ENCODE measurements at places on chromosomes 12 and 14. TPM values are rescaled to one million over a fixed set of nuclear protein-coding genes. Genes with fewer than 3 reads are reported as not detected.

DNA sequence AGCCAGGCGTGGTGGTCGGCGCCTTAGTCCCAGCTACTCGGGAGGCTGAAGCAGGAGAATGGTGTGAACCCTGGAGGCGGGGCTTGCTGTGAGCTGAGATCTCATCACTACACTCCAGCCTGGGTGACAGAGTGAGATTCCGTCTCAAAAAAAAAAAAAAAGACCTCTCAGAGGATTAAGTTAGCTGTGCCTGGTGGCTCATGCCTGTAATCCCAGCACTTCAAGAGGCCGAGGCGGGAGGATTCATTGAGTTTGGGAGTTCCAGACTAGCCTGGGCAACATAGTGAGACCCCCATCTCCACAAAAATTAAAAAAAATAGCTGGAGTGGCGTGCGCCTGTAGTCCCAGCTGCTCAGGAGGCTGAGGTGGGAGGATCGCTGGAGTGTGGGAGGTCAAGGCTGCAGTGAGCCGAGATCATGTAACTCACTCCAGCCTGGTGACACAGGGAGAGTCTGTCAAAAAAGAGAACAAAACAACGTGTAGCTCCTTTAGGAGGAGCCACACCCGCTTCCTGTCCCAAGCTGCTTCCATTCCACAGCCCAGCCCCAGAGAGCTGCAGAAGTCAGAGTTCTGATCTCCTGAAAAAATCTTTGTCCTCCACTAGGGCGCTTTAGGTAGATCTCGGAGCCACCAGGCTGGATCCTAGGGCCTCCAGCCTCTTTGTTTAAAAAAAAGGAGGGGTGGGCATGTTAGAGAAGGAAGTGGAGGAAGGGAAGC is 11.5 kb upstream of the ULK1 start:
- DNase-seq: peak; percentile 63
- no peaks in the 10 kb centered on the region for H3K4me1 ChIP-seq
- H3K4me3 ChIP-seq: no peak overlapping the region
- H3K27me3 ChIP-seq: no peaks in the 10 kb centered on the region

Gene SLC39A2
- not detected for total RNA-seq

GRCh38 chr14:89549381-89550125 is 132.5 kb upstream of the FOXN3 start:
- peaks cover 11% of the 10 kb centered on the region for H3K4me1 ChIP-seq
- no peak overlapping the region for H3K4me3 ChIP-seq
- no peaks in the 10 kb centered on the region for H3K27me3 ChIP-seq
- no peak for DNase-seq

DNA sequence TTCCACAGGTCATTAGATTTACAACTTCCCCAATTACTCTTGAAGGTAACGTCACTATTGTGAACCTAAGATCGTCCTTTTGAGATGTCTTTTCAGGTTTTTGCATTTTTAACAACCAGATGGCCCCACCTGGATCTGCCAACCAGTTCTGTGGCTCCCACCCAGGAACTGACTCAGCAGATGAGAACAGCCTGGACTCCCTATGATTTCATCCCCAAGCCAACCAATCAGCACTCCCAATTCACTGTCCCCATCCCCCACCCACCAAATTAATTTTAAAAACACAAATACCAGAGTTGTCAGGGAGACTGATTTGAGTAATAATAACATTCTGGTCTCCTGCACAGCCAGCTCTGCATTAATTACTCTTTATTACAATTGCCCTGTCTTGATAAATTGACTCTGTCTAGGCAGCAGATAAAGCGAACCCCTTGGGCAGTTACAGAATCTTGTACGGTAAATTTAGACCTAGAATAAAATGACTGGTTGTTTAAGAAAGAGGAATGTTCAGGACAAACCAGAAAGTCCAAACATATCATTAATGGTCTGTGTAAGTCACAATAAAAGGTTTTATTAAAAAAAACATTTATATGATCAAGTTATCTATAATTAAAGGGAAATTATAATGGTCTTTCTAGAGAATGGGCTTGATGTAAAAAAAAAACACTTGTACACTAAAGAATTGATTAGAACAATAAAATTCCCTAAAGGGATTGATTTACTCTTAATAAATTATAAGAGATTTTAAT is 55.8 kb downstream of the COX16 start:
- H3K4me3 ChIP-seq: no peak overlapping the region
- H3K27me3 ChIP-seq: no peaks in the 10 kb centered on the region
- H3K4me1 ChIP-seq: no peaks in the 10 kb centered on the region
- no peak for DNase-seq
- H3K27ac ChIP-seq: no peak overlapping the region

Gene MYRFL
- total RNA-seq: 0.64 TPM

DNA sequence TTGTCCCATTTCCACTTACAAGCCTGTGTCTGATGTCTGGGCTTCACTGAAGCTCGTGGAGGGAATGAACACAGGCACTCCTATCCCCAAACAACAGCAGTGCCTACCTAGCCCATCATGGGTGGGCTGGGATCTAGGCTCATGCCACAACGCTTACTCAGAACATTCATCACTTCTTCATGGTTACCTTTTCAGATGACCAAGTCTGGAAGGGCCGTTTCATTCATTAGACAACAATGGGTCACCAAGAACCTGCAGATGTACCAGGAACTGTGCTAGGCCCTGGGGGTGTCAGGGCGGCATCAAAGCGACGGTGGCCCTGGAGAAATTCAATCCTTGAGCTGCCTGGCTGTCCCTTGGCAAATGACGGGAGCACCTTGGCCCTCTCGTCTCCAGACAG is 64.9 kb upstream of the FZD10 start:
- H3K36me3 ChIP-seq: no peaks in the 10 kb centered on the region
- no peaks in the 10 kb centered on the region for H3K4me1 ChIP-seq
- no peak for DNase-seq
- no peaks in the 10 kb centered on the region for H3K27me3 ChIP-seq

Gene MRPS35
- total RNA-seq: 43.6 TPM

DNA sequence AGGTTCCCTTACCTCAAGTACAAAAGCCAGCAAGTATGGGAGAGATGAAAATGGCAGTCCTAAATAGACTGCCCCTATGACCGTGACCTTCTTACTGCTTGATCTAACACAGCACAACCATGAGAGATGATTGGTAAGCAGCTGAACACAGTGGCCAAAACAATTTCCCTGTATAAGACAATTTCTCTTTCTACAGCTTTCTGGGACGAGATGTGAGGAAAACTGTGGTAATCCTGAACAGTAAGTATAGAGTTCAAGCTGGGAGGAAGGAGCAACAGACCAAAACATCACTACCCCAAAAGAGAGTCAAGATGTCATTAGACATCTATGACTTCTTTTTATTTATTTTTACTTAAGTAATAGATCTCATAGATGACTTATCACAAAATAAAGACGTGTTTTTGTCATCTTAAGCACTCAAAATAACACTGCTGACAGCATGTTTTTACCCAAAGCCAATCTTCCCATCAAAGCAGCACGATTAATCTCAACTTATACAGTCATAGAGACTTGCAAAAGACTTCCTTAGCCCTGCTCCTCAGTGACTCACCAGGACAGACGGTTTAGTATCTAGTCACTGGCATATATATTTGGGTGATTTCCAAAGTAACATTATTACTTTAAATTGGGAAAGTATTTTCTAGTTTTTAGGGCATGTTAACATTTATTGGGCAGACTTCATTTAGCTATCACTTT is 3.7 kb downstream of the TMEM52B start:
- no peak overlapping the region for H3K4me3 ChIP-seq
- no peaks in the 10 kb centered on the region for H3K36me3 ChIP-seq
- no peaks in the 10 kb centered on the region for H3K4me1 ChIP-seq
- no peaks in the 10 kb centered on the region for H3K27me3 ChIP-seq
- H3K27ac ChIP-seq: no peak overlapping the region

DNA sequence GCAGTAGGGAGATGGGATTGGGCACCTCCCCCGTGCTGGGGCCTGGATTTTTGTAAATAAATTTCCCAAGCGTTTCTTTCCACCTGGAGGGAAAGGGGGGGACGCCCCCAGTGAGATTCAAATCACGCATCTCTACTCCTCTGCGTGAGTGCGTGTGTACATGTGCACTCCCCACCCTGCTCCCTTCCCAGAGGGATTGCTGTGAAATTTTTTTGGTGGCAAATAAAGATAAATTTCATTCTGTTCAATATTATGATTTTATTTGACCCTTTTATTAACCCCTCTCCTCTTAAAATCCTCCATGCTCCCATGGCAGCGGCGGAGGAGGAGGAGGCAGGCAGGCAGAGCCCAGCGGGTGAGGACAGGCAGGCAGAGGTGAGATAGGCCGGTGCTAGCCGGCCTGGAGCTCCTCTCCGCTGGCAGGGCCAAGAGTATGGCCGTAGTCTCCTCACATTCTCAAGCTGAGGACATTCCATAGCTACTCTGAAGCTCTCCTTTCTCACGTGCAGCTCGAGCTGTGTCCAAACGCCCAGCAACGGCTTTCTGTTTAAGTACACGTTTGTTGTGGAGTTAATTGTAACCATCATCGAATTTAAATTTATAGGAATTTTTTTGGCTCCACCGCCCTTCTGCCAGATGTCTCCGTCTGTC is 1.5 kb upstream of the HOTAIR start:
- H3K4me3 ChIP-seq: no peak overlapping the region
- H3K27ac ChIP-seq: no peak overlapping the region
- peaks cover 97% of the 10 kb centered on the region for H3K27me3 ChIP-seq

GRCh38 chr14:96978525-96979272 is 181.5 kb downstream of the VRK1 start:
- no peak overlapping the region for H3K4me3 ChIP-seq
- no peak overlapping the region for H3K27ac ChIP-seq
- no peak for DNase-seq
- H3K36me3 ChIP-seq: peaks cover 24% of the 10 kb centered on the region

Gene CLEC2D
- 2.3 TPM for total RNA-seq

Gene TAS2R31
- total RNA-seq: 2.3 TPM

Gene PMCH
- total RNA-seq: not detected

Gene OXA1L
- total RNA-seq: 115 TPM

GRCh38 chr12:80178846-80179245 is 79.5 kb downstream of the OTOGL start:
- no peak overlapping the region for H3K4me3 ChIP-seq
- no peaks in the 10 kb centered on the region for H3K27me3 ChIP-seq
- no peaks in the 10 kb centered on the region for H3K36me3 ChIP-seq
- no peaks in the 10 kb centered on the region for H3K4me1 ChIP-seq

GRCh38 chr14:52397844-52398243 is 83.7 kb downstream of the PTGER2 start:
- H3K4me3 ChIP-seq: no peak overlapping the region
- no peak for DNase-seq
- no peak overlapping the region for H3K27ac ChIP-seq
- H3K4me1 ChIP-seq: no peaks in the 10 kb centered on the region

DNA sequence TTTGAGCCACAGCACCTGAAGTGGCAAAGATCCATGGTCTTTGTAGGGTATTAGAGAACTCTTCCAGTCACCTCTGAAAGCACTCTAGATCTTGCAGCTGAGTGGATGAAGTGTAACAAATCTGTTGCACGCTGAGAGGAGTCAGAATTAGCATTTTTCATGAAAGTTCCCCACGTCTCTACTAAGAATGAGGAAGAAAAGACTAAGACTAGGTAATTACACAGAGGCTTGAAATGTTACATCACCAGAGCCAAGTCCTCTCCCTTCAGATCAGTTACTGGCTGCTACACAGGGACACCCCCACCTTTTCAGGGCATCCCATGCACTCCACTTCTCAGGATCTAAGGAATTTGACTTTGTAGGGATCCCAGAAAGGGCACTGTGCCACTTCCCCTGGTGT is 98.6 kb upstream of the FKBP4 start:
- H3K36me3 ChIP-seq: peaks cover 16% of the 10 kb centered on the region
- no peaks in the 10 kb centered on the region for H3K27me3 ChIP-seq
- no peaks in the 10 kb centered on the region for H3K4me1 ChIP-seq
- no peak overlapping the region for H3K4me3 ChIP-seq
- DNase-seq: no peak
- no peak overlapping the region for H3K27ac ChIP-seq

DNA sequence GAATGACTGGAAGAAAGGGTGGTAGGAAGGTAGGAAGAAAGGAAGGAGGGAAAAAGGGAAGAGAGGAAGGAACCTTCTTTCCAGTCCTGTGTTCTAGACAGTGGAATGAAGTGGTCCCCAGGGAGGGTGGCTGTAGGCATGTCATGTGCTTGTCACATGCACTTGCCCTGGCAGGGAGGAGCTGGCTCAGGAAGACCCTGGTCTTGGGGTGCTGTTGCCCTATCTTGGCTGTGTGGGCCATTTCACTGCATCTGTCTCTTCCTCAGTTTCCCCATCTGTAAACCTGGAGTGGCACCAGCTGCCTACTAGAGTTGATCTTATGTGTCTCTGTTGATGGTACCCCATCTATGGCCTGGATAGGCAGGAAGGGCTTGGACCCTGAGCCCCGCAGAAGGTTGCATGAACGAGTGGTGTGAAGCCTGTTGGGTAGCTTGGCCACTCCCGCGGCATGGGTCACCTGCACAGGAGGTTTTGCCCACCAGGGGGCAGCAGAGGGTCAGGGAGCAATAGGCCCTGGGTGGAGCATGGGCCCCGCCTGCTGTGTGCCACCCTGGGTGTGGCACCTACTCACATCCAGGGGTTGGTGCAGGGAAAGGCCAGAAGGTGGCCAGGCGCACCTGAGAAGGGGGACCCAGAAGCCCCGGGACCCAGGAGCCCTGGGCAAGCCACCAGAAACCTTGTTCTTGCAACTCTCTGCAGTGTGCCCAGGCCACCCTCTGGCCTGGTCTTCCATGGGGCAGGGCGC is 25.1 kb downstream of the MEG3 start:
- peak; percentile 79 for DNase-seq
- no peaks in the 10 kb centered on the region for H3K36me3 ChIP-seq
- H3K27ac ChIP-seq: no peak overlapping the region
- no peaks in the 10 kb centered on the region for H3K27me3 ChIP-seq

DNA sequence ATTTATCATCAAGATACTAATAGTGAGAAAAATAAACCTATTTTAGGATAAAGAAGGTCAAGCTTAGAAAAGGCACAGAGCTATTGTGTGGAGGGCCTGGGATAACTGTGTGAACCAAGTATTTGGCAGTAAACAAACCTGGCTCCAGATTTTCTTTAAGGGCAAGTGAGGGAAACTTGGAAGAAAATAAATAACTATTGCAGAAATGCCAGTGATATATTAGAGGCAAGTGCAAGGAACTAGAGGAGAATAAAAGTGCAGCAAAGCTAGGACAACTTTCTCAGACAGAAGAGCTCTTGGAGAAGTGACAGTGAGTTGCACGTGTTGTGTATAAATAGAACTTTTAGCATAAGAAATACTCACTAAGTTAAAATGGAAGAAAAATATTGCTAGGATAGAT is 83.7 kb downstream of the PRKD1 start:
- no peak overlapping the region for H3K27ac ChIP-seq
- DNase-seq: no peak
- H3K4me1 ChIP-seq: no peaks in the 10 kb centered on the region
- H3K4me3 ChIP-seq: no peak overlapping the region

Gene SLC16A7
- total RNA-seq: 2.2 TPM

DNA sequence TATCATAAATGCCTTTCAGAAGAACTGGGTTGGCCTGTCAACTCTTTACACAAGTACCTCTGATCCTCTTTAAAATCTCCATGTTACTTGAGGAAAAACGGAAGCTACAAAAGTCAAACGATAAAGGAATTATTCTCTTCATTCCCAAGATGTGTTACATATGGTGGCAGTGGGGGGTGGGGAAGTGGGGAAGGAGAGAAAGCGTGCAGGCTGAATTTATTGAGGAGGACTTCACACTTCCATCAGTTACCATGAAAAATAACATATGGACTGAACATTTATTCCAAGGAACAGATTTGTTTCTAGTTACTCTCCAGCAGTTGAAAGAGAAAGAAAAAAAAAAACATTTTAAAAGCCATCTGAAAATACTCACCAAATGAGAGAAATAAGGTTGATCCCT is 474.4 kb upstream of the DCN start:
- H3K27me3 ChIP-seq: no peaks in the 10 kb centered on the region
- no peaks in the 10 kb centered on the region for H3K36me3 ChIP-seq
- no peak for DNase-seq
- no peak overlapping the region for H3K27ac ChIP-seq
- no peak overlapping the region for H3K4me3 ChIP-seq

- H3K27ac ChIP-seq: no peak overlapping the region
- no peaks in the 10 kb centered on the region for H3K36me3 ChIP-seq
These were observed 65.8 kb downstream of the PAH start for GRCh38 chr12:102851246-102851645.

Measured in H9 (cell line).